ENCODE measurements at places on chromosomes 12 and 14.
A peak's percentile ranks its signal among the peaks of the same experiment; 100 is the strongest.

GRCh38 chr12:107339487-107339886 is 246.1 kb upstream of the CRY1 start:
- DNase-seq, result no peak

DNA sequence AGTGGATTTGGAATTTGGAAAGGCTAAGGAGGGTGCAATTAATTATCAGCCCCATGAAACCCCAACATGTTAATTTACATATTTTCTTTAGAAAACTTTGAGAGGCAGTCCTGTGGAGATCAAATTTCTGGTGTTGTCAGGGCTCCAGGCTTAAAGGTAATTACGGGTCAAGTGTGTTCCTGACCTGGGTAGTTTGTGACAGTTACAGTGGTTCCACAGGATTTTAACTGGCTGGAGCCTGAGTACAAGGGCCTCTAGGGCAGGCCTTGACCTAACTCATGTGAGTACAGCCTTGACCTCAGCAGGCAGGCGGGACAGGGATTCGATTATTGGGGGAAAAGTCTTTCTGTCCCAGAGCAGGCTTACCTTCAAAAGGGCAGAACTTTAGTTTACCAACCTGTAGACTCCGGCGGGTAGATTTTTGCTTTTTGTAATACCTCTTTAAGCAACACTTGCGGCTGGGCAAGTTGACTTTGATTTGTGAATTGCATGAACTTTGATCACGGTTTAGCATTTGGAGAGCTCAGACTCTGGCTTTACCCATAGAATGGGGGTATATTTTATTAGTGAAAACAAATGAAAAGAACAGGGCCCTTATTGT is 8.4 kb upstream of the PPTC7 start:
- no peak for DNase-seq

GRCh38 chr14:37048666-37049071 is 123.7 kb downstream of the SLC25A21 start:
- no peak for DNase-seq

DNA sequence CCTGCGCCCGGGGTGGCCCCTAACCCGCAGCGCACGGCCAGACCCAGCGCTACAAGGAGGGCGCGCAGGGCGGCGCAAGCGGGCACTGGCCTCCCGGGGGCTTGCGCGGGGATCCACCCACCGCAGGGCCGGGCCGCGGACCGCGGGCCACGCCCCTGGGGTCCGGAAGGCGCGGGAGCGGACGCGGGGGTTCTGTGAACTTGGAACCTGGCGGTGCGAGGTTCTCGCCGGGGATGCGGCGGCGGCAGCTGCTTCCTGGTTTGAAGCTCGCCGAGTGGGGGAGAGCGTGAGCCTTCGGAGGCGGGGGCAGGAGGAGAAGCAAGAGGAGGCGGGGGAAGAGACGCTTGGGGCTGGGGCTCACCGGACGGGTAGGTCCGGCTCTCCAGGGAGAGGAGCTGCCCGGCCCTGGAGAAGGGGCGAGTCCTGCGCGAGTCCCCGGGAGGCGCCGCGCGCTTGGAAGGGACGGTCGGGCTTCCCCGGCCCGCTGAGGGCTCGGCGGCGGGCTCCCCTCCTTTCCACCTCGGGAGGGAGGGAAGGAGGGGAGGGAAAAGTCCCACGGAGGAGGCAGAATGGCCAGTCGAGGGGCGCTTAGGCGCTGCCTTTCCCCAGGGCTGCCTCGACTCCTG is at the start of gene PRKCH:
Gene PRKCH, plus strand, starts transcription at position 195 of the 626 bp plus-strand sequence. CDS start 523 bp downstream, outside the sequence.
- DNase-seq, result peak; percentile 44

DNA sequence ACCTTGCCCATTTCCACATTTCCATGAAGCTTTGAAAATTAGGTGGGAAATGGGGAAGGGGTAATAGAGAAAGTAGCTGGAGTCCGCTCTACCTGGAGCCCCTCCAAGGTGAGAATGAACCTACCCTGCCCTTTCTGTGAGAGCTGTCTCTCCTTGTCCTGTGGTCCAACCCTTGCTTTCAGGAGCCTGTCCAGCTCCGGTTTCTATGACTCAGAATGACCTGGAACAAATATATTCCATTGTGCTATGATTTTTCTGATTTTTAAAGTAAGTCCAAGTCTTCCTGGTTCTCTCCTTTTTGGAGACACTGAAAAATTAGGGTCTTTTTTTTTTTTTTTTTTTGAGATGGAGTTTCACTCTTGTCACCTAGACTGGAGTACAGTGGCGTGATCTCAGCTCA is 89.1 kb upstream of the VASH1 start:
- no peak for DNase-seq

- DNase-seq, result no peak
These were observed 10.1 kb downstream of the NUDT4 start for GRCh38 chr12:93387780-93388179.

GRCh38 chr14:99829450-99829849 is 36.2 kb downstream of the EML1 start:
- DNase-seq, result no peak

DNA sequence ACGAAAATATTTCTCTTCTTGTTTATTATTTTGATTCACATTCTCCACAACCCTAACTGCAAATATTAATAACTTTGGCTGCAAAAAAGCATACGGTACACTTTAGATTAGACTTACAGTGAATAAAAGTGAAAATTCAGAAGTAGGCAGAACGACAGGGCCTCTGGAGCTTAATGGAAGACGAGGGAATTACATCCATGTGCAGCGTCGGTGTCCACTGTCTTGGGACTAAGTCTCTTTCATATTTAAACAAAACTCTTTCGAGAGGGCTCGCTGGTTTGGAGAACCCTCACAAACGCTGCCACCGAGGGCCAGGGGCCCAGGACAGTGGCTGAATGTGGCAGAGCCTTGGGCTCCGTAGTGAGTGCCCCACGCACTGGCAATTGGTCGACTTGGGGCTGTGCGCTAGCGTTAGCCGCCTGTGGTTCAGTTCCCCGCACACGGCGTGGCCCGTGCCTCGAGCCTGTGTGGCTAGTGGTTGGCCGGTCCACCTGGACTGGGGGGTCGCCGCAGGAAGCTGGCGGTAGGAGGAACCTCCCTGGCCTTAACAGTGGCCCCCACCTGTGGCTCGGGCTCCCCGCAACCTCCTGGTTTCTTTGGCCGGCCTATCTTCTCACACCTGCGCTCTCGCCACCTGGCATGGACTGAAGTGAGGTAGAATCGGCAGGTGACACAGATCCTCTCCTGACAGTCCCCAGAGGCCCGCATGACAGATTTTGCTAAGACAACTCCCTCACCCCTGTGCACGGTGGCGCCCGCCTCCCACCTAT is 739 bp upstream of the PAX9 start:
- DNase-seq, result no peak

DNA sequence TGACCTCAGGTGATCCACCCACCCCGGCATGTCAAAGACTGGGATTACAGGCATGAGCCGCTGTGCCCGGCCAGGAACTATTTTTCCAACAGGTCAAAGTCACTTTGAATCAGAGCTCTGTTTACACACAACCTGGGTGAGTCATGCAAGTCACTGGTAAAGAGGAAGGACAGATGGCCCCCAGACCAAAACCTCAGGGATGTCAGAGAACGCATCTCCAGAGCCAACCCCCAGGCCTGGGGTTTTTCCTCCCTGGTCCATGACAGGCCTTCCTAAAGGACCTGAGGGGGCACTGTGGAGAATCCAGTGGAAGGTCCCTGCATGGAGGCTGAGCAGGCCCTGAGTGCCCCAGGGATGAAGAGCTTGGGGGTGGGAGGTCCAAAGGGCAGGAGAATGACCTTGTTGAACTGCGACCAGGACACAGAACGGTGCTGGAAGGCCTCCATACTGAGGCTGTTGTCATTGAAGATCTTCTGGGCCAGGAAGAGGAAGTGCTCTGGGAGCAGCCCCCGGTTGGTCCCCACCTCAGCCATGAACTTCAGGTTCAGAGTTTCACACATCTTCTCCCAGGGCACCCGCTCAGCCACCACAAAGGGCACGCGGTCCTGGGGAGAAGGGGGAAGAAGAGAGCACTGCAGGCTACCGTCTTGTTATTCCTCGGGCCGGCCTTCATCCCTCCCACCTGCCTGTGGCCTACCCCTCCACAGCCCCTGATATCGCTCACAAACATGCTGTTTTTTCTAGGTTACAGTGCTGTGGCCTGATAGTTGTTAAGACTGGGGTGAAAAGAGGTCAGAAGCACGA is 9.1 kb downstream of the STAT6 start:
- DNase-seq, result peak; percentile 54

- no peak for DNase-seq
These were observed 377.0 kb upstream of the ATP2B1 start for GRCh38 chr12:90085494-90086274.

DNA sequence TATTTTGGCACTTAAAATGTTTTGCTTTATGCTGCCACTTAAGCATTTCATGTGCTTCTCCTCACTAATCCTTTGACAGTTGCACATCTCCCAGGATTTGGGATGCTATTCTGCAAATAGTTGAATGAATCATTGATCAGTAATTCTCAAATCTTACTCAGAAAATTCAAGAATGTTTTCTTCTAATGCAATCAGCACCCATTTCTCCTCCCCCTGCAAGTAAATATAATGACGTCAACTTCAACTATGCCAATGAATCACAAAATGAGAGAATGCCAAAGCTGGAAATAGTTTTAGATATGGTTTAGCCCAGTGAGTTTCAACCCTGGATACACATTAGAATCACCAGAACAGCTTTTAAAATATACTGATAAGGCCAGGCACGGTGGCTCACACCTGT is 2.1 kb upstream of the BLOC1S1 start:
- DNase-seq, result no peak

- DNase-seq, result no peak
These were observed 285.7 kb upstream of the USP15 start for GRCh38 chr12:61974461-61974860.

DNA sequence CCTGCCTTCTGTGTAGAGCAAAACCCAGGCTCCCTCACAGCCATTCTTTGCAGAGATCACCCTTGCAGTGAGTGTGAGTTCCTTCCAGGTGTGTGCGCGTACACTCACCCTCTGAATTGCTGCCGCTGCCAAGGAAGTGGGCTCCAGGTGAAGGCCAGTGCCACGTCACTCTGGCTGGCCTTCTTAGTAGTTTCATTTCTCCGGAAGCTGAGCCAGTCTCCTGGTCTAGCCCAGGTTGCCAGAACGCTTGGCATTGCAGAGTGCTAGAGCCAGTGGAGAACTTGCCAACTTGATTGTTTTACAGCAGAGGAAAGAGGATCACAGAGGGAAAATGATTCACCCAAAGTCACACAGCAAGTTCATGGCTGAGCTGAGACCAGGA is 11.0 kb downstream of the CBLN3 start:
- no peak for DNase-seq

- DNase-seq, result no peak
These were observed 117.3 kb upstream of the LMNTD1 start for GRCh38 chr12:25670076-25671055.

GRCh38 chr14:85701763-85702162 is 171.8 kb downstream of the FLRT2 start:
- DNase-seq, result no peak

DNA sequence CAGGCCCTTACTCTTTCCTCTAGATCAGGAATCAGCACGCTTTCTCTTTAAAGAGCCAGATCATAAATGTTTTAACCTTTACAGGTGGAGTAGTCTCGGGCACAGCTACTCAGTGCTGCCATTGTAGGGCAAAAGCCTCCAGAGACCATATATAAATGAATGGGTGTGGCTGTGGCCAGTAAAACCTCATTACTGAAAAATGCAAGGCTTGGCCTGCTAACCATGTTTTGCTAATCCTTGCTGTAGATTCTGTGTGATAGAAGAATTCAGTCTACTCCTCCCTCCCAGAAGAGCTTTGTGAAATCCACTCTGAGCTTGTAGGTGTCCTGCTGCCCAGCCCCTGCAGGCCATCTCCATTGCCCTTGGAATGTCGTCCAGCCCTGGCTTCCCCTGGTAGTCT is 58.1 kb downstream of the HSP90AA1 start:
- DNase-seq, result peak; percentile 49

DNA sequence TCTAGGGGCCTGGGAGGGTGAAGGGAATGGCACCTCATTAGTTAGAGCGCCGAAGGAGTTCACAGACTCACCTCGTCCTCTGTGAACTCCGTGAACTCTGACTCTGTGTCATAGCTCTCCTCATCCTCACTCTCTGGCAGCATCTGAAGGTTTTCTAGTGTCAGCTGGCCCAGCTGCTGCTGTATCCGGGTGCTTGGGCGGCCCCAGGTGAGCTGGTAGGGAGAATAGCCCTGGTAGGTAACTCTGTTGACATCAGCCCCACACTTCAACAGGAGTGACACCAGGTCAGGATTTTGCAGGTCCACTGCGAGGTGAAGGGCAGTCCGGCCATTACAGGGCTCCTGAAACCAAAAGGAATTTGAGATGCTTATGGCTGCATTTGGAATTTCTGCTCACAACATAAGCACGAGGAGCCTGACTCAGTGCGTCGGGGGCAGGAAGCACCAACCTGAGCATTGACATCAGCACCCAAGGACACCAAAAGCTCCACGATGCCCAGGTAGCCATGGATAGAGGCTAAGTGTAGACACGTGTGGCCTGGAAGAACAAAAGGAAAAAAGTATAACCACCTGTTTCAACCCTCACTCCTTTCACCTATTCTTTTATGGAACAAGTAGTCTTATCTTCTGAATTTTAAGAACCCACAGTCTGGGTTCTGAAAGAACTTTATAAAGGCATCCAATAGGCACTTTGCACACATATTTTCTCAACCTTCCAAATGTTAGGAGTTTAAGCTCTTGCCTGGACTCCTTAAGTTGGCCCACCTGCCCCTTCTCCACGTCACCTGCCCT is 2.0 kb downstream of the NFKBIA start:
- no peak for DNase-seq

GRCh38 chr12:68487721-68488309 is 122.9 kb upstream of the RAP1B start:
- no peak for DNase-seq

GRCh38 chr14:104640681-104641080 is 36.1 kb upstream of the TMEM179 start:
- no peak for DNase-seq

GRCh38 chr12:62098132-62098531 is 162.1 kb upstream of the USP15 start:
- DNase-seq, result no peak

DNA sequence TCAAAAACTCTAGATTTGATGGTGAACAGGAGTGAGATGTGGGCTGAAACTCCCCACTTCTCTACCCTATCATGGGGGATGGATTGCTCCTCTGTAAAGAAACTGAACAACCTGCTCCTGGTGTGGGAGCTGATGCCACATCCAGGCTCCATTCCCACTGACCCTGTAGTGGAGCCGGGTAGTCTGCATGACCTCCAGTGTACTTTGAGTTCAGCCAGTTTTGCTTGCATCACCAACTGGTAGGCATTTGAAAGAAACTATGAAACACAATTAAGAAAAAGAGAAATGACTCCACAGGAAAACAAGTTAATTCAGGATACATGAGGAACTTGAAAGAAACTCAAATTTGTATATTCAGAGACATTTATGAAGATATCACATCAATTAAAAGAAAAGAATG is 27.3 kb upstream of the EMP1 start:
- DNase-seq, result no peak

- no peak for DNase-seq
These were observed 8.3 kb downstream of the COL2A1 start for GRCh38 chr12:47995981-47996401.

GRCh38 chr12:131676544-131676943 is 34.3 kb upstream of the SFSWAP start:
- DNase-seq, result no peak

DNA sequence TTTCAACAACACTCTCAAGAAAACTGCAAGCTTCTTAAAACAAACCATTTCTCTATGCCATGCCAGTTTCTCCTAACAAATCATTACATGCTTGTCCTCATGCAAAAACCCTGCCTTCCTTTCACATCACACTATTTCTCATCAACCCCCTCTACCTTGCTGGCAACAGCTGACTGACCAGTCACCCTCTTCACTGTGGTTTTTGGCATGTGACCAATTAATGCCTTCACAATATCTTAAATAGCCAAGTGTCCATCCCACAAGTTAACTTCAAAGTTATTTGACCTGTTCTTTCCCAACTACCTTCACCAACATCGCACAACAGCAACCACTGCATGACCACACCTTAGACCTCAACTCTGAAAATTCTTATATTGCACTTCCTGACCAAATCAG is 159.6 kb downstream of the CEP128 start:
- DNase-seq, result peak; percentile 54

All from Caki2 (cell line).